ENCODE measurements at places on chromosomes 5 and 9. TPM values are rescaled to one million over a fixed set of nuclear protein-coding genes. Genes with fewer than 3 reads are reported as not detected.

PDE6A gene
- not detected for total RNA-seq

IL9 gene
- total RNA-seq: not detected

FBP1 gene
- not detected for total RNA-seq

PCDHB11 gene
- 8.9 TPM for total RNA-seq

STK10 gene
- 4.4 TPM for total RNA-seq

PCDHGA9 gene
- total RNA-seq: 12.8 TPM
